ENCODE measurements at places on chromosomes 5 and 9. TPM values are rescaled to one million over a fixed set of nuclear protein-coding genes. Genes with fewer than 3 reads are reported as not detected.

Gene LURAP1L
- total RNA-seq, result 2.2 TPM

Gene DBH
- total RNA-seq, result not detected

Gene EQTN
- not detected for total RNA-seq

Gene DND1
- 0.40 TPM for total RNA-seq

Gene SLC6A3
- total RNA-seq, result not detected

Gene FGF1
- total RNA-seq, result 42.7 TPM

Gene SLC22A4
- total RNA-seq, result 1.6 TPM

Gene TSTD2
- total RNA-seq, result 26.1 TPM

Gene PCDHB6
- 0.35 TPM for total RNA-seq

Gene CCDC192
- not detected for total RNA-seq

DNA sequence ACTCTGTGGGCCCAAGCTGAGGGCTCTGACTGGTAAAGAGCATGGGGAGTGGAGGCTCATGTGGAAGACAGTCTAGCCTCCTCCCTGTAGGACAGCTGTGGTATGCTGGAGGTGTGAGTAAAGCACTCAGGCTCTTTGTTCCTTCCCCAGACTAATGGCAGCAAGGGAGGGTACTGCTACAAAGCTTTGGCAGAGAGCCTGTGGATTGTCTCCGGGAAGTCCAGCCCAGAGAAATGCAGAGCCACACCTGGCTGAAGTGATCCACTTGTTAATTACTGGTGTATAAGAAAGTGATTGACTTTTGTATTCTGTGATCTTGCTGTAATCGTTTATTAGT, 161.7 kb downstream of the OXCT1 start:
- DNase-seq, result no peak

DNA sequence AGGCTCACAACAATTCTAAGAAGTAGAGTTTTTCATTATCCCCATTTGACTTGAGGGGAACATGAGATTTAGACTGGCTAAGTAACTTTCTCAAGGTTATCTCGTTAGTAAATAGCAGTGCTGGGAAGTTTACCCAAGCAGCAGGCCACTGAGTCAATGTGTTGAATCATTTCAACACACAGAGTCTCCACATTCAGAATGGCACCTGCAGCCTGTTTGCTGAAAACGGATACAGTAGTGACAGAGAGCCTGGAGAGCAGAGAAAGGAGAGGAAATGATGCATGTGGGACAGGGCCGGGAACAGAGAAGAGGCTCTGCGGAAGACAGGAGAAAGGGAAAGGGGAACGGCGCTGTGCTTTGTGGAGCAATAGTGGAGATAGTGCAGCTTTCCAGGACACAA, 33.5 kb upstream of the ZSWIM6 start:
- no peak for DNase-seq

DNA sequence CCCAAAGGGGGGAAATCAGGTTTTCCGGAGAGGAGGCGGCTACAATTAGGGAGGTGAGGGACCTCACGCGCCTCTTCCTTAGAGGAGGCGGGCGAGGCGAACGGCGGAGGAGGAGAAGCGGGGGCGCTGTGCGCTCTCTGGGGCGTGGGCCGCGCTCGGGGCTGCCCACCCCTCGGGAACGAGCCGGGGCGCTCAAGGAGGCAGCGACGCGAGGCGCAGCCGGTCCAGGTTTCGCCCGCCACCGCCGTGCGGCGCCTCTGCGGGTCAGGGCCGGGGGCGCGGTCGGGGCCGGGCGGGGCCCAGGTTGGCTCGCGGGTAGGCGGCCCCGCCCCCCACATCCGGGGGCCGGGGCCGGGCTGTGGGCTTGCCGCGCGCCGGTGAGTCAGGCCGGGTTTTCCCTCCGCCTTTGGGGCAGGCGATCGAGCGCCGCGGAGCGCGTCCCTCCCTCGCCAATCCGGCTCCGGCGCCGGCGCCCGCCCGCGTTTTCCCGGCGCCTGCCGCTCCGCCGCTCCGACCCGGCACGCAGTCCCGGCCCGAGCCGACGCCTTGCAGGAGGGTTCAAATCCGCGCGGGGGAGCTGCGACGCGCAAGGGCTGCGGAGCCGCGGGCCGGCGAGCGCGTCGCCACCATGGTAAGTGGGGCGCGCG, at the start of gene N4BP3:
Gene N4BP3, plus strand, starts transcription at position 392 of the 647 bp plus-strand sequence. CDS start 6,052 bp downstream, outside the sequence.
- DNase-seq, result no peak

GRCh38 chr5:56698463-56699381, 116.6 kb upstream of the MAP3K1 start:
- no peak for DNase-seq

- no peak for DNase-seq
Measured at GRCh38 chr9:11618241-11618805, 1005.5 kb upstream of the PTPRD start.

- DNase-seq, result no peak
Measured at GRCh38 chr5:124059200-124059599, 547.2 kb downstream of the CSNK1G3 start.

DNA sequence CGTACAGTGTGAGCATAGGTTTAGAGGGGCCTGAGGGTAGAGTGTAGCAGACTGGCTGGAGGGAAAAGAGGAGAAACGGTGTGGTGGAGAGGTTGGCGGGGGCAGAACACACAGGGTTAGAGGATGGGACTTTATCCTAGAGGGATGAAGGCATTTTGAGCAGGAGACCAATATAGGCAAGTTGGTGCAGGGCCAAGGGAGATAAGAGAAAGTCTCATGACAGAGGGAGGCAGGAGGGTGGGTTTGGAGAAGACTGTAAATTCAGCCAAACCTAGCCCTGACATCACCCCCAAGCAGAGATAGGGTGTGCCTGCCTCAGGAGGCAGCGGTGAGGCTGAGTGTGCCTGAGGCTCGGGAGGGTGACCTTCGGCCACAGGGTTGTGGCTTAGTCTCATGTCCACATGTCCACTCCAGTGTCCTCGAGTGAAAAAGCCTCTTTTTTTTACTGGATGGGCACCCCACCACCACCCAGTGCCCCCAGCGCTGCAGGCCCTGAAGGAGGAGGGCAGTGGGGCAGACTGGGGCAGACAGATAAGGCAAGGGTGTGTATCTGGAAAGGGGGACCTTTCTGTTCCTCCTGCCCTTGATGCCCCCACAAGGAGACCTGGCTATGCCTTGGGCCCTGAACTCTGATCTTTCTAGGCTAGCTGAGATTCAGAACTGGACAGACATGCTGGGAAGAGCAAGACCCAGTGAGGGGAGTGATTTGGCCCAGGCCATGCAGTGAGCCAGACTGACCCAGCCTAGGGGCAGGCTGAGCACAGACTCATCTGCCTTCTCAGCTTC, 108.7 kb downstream of the RGS3 start:
- DNase-seq, result peak; percentile 27

GRCh38 chr5:180197016-180197702, 11.9 kb downstream of the RASGEF1C start:
- DNase-seq, result no peak

GRCh38 chr5:160930406-160930805, 78.4 kb upstream of the ATP10B start:
- no peak for DNase-seq

DNA sequence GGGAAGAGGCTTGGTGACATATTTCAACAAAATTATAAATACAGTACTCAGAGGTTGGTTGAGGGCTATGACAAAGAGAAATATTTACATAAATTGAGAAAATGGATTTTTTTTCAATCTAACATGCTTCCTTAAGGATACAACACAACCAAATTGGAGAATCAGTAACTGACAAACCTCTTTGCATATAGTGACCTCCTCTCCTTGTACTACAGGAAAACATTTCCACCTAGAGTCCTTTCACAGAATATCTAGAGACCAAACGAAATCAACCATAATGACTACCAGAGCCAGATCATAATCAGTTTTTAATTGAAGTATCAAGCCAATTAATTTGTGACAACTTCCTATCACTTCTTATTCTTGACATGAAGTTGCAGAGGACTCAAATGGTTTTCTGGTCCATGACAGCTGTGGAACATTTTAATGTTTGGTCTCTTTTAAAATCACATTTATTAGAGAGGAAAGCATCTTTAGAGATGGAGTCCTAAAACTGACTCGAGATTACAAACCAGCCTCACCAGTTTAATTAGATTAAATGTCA, 1636.5 kb upstream of the C9orf72 start:
- no peak for DNase-seq

- no peak for DNase-seq
Measured at GRCh38 chr5:104569621-104570020, 1007.0 kb upstream of the NUDT12 start.

DNA sequence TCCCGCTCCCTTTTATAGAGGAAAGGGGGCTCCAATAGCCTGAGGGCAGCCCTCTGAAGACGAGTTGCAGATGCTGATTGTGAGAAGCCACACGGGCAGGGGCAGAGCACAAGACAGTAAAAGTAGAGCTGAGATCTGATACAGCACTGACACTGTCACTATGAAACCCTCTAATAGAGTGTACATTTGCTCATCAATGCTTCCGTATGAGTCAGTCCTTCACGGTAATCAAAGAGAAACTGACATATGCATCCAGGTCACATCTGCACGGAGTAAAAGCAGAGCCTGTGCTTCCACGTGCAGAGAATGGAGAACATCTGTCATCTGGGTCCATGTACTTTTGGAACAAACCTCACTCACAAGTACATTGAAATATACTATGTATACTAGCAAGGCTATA, 60.6 kb upstream of the TMEM215 start:
- no peak for DNase-seq

- no peak for DNase-seq
Measured at GRCh38 chr5:1098986-1099597, 12.8 kb downstream of the SLC12A7 start.

GRCh38 chr5:147551677-147552076, 41.8 kb upstream of the DPYSL3 start:
- DNase-seq, result no peak

DNA sequence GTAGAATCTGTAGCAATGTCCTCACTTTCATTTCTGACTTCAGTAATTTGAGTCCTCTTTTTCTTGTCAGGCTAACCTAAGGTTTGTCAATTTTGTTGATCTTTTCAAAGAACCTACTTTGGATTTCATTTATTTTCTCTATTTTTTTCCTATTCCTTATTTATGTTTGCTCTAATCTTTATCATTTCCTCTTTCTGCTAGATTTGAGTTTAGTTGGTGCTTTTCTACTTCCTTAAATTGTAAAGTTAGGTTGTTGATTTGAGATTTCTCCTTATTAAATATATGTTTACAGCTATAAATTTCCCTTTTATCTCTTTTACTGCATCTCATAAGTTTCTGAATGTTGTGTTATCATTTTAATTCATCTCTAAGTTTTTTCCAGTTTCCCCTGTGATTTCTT, 75.1 kb upstream of the FAM120A start:
- DNase-seq, result no peak

DNA sequence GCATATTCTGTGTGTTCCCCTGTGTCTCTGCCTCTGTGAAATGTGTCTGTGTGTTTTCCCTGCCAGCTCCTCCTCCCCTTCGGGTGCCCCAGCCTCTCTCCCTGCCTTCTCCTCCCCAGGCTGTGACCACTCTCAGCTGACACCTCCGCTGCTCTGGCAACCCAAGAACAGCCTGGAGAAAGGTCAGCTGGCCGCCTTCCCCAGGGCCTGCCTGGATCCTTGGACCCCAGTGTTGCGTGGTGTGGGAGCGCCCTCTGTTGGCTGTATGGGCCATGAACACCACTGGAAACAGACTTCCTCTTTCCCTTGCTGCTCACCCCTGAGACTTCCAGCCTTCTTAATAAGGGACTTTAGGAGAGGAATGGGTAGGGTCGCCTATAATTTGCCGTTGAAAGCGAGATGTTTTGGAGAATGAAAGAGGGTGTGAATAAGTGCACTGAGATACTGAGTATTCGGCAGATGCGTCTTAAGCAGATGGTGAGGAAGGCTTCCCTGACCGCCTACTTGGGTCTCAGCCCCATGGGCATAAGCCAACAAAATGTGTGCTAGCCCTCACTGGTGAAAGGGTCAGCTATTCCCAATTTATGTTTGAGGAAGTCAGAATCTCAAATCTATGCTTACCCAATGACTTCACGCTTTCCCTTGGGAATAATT, 114.9 kb upstream of the TRIM32 start:
- DNase-seq, result peak; percentile 94

DNA sequence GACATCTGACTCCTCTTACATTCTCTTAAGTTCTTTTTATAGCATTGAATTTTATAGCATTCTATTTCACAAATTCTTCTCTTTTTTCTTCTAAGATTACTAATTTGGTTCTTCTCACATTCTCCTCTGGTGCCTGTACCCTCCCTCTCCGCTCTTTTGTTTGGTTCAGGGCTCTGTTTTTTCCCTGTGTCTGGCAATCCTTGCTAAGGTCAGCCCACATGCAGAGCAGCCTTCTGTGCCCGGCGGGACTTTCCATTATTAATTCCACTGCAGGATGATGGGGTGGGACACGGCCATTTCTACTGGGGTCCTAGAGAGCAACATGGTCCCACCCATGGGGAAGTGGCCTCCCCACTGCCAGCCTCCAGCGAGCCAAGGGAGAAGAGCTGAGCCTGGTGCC, 9.8 kb upstream of the TRAF2 start:
- DNase-seq, result no peak

- DNase-seq, result no peak
Measured at GRCh38 chr9:28841775-28842174, 1268.5 kb upstream of the C9orf72 start.
